ENCODE measurements at places on chromosomes 5 and 9.

DNA sequence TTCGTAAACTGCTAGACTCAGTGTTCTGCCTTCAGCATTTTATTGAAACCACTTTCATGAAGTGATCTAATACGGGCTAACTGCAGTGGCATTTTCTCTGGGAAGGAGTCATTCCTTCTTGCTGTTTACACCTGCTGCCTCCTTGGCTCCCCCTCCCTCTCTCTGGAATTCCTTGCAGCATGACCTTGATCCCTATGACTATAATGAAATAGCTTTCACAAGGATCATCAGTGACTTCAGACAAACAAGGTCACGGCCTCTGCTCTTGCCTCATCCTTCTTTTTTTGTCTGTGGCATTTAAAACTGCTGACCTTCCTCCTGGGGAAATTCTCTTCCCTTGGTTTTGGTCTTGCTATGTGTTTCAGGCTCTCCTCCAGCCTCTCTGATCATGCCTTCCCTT lies 90.2 kb downstream of the ZNF462 start:
- no peak for DNase-seq

GRCh38 chr5:141483902-141484301 lies 928 bp upstream of the PCDHGC4 start:
- no peak for DNase-seq

DNA sequence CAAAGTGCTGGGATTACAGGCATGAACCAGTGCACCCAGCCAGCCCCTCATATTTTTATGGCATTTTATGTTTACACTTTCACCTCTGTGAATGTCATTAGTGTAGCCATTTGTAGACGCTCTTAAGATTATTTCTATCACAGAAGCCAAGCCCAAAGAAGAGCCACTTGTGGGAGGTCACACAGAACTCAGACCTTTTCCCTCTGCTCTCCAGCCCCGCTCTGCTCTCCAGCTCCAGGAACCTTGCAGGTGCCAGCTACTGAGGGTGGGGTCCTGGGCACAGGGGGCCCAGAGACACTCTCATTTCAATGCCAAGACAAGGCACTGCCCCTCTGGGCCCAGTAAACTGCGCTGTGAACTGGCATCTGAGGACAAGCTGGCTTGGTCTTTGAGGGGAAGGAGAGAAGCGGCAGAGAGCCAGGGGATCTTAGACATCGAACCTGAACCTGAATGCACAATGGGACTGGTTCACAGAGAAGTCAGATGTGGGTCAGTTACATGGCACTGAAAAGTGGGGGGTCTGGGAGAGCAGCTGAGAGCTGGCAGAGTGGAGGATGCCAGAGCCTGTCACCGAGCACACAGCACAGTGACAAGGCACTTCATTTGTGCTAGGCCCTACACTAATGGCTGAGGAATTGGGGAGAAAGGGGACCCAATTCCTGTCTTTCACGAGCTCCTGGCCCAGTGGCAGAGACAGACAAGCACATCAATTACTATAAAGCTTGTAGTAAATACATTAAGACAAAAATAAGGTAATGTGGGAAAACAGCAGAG lies 16.7 kb downstream of the ANXA6 start:
- DNase-seq = no peak

- DNase-seq = no peak
Measured at GRCh38 chr5:131112424-131112823, 52.6 kb downstream of the HINT1 start.

DNA sequence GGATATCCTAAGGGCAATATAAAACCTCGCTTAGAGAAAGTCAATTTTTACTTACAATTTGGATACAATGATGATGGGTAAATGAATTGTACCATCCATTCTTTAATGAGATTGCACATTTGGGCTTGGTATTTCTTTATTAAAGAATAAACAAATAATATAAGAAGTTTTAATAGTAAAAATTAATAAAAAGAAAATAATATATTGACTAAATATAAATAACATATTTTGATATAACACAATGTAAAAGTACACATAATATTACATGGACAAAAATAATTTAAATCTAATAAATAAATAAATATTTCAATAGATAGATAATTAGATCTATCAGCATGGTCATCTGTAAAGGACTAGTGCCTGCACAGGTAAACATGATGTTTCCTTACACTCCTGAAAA lies 944 bp downstream of the IFNA21 start:
- DNase-seq = no peak

DNA sequence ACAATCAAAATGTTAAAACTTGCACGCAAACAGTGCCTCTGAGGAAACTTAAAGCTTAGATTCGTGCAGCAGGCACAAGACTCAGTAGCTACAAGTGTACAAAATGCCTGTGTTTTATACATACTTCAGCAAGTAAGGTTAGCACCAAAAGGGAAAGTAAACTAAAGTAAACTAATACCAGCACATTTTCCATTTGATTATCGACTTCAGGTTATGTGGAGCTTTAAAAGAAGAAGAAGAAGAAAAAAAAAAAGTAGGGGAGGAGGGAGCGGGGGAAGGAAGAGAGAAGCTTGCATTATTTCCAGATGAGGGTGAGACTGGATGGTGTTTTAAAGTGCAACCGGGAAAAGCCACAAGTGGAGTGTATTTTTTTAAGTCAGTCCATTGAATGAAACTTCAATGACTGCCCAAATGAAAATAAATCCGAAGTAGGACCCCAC lies 596 bp upstream of the ADAMTS6 start:
- DNase-seq = no peak

DNA sequence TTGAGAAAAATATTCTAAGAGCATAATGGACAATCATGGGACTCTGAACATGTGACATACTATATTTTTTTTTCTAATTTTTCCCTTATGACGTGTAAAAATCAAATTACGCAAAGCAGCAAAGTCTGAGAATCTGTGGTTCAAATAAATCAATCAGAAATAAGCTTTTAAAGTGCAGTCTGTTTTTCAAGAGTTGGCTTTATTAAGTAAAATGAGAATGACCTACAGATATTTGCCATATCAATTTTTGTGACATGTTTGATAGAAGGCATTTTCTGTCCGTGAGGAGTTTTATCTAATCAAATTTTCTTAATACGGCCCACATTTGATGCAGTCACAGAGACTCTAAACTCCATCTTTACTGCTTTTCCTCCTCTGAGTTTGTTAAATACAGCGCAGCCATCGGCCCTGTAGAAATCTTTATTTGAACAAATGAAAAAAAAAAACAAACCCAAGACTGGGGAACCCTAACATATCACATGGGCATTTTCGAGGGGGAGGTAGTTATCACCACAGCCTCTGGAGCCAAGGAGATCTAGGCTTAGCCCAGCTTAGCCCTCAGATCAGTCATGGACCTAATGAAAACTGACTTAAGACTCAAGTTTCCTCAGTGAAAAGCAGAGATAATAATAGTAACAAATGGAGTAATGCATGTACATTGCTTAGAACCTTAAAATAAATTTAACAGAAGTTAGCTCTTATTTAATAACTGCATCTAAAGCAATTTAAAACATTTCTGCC lies 263.6 kb upstream of the C9orf72 start:
- no peak for DNase-seq

DNA sequence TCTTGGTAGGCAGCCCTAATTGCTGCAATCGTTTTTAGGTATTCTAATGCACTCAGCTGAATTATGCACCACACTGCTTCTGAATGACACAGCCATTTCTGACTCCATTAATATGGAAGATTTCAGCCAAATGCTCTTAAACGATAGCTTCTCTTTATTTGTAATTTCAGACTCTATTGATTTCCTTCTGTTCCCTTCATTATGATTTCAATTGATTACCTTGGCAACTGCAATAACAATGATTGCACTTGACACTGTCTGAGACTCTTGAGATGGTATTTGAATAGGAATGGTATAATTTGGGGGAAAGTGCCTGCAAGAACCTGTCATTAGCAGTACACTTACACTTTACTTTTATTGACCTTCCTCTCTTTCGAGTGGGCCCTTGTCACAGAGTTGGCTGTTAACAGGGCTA lies 296.1 kb upstream of the DMAC1 start:
- no peak for DNase-seq

DNA sequence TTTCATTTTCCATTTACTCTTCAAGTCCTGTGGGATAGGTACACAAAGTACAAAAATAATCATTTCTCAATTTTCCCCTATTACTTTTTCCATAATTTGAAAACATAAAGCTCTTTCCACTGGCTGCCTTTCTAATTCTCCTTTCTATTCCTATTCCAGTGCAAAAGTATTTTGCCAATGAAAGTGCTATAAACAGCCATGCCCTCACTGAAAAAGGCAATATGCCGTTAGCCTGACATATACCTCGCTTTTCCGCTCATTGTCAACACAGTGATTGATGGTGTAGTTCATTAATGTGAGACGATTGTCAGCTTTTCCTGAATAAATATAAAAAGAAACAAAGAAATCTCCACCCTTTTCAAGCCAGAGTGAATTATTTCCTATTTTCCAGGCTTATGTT lies 97.5 kb downstream of the EBF1 start:
- no peak for DNase-seq

GRCh38 chr9:85554349-85554748 lies 187.4 kb downstream of the AGTPBP1 start:
- no peak for DNase-seq

DNA sequence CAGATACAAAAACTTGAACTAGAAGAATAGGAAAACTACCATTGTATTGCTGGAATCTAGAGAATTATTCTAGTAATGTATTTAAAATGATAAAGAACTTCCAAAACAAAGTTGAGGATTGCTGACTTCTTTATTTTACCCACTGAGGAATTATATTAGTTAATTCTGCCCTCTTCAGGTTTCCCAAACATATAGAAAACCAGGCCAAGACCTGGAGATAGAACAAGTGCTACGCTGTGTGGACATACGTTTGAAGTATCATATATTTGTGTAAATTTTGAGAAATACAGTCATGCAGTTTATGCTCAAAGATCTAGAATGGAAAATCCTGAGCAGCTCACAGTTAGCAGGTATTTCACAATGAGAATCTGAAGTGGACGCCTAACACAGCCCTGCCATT lies 162.3 kb upstream of the CYLC2 start:
- no peak for DNase-seq

DNA sequence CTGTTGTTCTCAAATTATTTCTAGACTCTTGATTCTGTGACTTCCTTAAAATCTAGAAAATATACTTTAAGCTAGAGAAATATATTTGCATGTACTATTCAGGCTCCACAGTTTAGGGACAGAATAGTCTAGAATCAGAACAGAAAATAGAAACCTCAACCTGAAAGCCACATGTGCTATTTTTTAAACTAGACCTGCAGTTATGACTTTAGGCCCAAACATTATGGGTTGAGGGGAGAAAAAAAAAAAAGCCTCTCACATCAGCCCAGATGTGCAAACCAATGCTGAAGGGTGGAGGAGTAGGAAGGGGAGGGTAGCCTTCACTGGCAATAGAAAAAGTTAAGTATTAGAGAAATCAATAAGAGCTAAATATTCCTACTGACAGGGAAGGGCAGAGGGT lies 35.7 kb downstream of the ELL2 start:
- no peak for DNase-seq

- no peak for DNase-seq
Measured at GRCh38 chr9:3237121-3237520, 288.7 kb downstream of the RFX3 start.

DNA sequence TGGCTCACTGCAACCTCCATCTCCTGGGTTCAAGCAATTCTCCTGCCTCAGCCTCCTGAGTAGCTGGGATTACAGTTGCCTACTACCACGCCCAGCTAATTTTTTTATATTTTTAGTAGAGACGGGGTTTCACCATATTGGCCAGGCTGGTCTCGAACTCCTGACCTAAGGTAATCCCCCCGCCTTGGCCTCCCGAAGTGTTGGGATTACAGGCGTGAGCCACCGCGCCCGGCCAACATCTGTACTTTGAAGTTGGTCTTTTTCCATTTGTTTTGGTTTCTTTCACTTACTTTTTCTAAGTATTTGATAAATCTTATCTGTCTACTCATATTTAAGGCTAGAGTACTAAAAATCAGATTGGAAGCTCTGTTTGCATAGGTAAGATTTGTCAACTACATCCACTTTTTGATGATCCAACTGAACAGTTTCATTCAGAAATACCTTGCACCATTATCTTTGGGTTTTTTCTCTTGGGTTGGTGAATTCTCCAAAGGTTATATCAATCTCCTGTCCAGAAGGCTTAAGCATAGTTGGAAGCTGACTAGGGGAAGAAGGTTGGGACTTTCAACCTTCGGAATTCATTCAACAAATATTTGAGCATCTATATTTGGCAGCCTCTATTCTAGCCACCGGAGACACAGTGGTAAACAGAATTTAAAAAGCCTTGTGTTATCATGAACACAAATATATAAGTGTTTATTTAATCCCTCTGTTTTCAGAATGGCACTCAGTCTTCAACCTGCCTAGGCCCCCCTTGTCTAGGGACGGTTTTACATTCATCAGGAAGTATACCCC lies 489.1 kb downstream of the RAB3C start:
- DNase-seq = no peak

DNA sequence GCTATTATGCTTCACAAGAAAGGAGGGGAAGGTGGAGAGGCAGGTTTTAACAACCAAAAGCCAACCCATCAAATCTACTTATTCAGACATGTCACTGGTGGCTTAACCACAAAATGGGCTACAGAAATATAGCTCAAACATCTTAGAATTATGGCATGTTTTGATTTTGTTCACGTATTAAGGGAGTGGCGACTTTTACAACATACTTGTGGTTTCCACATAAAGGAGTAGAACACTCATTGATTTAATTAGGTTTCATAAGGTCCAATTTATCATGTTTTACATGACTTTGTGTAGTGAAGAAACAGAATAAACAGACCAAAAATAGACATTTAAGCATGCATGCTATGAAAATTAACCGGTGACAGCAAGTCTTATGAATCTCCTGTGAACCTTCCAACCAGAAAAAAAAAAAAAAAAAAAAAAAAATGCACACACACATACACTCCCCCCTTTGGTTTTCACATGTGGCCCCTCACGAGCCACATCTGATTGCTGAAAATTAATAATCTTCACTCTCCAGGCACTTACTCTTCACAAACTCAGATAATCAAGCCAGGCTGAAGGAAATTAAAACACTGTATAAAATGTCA lies 5.4 kb downstream of the ZNF608 start:
- no peak for DNase-seq

GRCh38 chr5:83322273-83322924 lies 149.1 kb upstream of the VCAN start:
- DNase-seq = no peak

GRCh38 chr5:10645671-10646070 lies 81.8 kb downstream of the ANKRD33B start:
- DNase-seq = no peak

DNA sequence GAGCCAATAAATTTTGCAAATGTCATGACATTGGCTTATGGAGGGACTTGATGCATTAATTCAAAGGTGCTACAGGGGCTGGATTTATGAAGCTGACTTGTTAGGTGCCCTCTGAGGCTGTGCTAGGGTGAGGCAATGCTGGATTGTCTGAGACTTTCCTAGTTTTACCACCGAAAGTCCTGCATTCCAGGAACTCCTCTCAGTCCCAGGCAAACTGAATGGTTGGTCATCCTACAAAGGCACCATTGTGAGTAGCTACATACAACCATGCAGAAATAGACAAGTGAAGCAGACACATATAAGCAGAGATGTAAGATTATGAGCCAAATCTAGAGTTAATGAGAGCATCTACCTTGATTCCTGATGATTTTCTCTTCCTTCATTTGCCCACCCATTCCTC lies 95.3 kb downstream of the LIX1 start:
- DNase-seq = no peak

All from stimulated activated CD8-positive, alpha-beta memory T cell treated with anti-CD3 and anti-CD28 coated beads, Interleukin-2, amount 100 ng/mL, for 1 hour (primary cell).